ENCODE measurements at places on chromosomes 1 and 21.

DNA sequence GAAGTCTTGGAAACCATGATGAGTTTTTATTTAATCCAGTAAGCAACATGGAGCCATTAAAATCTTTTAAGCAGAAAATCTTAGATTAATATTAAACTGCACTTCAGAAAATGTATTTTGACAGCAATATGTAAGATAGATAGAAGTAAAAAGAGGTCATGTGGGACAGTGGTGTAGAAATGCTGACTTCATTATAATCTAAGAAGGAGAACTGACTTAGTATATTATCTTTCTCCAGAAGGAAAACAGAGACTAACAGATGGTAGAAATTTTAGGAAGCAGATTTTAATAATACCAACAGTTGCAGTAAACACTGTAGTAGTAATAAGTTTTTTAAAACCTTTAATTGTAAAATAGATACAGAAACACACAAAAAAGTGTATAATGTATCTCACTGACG, 272.9 kb downstream of the TPR start:
- DNase-seq, result no peak
- H3K27ac ChIP-seq, result no peak overlapping the region
- no peak overlapping the region for H3K4me3 ChIP-seq
- H3K36me3 ChIP-seq, result no peaks in the 10 kb centered on the region
- H3K4me1 ChIP-seq, result no peaks in the 10 kb centered on the region

- no peak for DNase-seq
- H3K27me3 ChIP-seq, result peaks cover 17% of the 10 kb centered on the region
- no peaks in the 10 kb centered on the region for H3K4me1 ChIP-seq
- H3K36me3 ChIP-seq, result no peaks in the 10 kb centered on the region
Measured at GRCh38 chr1:220884981-220885918, 6.0 kb downstream of the HLX start.

GRCh38 chr1:147522775-147523174, 18.5 kb upstream of the BCL9 start:
- no peaks in the 10 kb centered on the region for H3K27me3 ChIP-seq
- no peaks in the 10 kb centered on the region for H3K36me3 ChIP-seq
- no peak overlapping the region for H3K27ac ChIP-seq
- no peak overlapping the region for H3K4me3 ChIP-seq
- H3K4me1 ChIP-seq, result no peaks in the 10 kb centered on the region

GRCh38 chr1:37051346-37051745, 17.0 kb upstream of the GRIK3 start:
- no peaks in the 10 kb centered on the region for H3K36me3 ChIP-seq
- no peaks in the 10 kb centered on the region for H3K4me1 ChIP-seq
- no peak overlapping the region for H3K4me3 ChIP-seq

DNA sequence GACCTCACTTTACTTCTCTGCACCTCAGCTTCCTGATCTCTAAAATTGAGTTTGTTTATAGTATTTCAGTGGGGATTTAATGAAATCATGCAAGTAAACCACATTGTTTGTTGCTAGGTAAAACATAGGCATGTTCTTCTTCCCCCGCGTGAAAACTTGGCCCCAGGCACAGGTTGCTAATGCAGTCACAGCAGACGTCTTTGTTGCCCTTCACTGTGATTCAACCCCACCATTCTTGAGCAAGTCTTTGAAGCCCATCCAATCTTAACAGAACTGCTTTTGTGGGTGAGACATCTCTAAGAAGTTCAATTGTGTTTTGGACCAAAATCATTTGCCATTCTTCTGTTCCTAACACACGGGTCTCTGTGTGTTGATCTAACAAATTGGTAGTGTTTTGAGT, 185.5 kb downstream of the ZNF281 start:
- no peaks in the 10 kb centered on the region for H3K27me3 ChIP-seq
- H3K4me1 ChIP-seq, result peaks cover 7% of the 10 kb centered on the region

DNA sequence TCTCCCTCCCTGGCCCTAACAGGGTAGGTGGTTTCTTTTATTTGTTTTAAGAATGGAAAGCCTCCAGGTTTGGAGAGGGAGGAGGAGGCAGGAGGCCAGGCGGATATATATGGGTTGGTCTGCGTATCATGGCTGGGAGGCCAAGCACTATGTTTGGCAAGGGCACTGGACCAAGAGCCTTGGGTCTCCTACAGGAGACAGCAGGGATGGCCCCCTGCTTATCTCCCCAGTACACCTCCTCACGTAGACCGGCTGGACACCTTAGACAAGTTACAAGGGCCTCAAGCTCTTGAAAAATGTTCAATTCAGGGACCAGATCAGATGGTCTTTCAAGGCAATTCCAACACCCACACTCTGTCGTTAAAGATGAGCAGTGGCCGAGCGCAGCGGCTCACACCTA, 10.9 kb downstream of the SLC41A1 start:
- H3K4me1 ChIP-seq, result peaks cover 20% of the 10 kb centered on the region
- no peaks in the 10 kb centered on the region for H3K27me3 ChIP-seq
- no peak for DNase-seq
- H3K27ac ChIP-seq, result no peak overlapping the region
- no peak overlapping the region for H3K4me3 ChIP-seq

DNA sequence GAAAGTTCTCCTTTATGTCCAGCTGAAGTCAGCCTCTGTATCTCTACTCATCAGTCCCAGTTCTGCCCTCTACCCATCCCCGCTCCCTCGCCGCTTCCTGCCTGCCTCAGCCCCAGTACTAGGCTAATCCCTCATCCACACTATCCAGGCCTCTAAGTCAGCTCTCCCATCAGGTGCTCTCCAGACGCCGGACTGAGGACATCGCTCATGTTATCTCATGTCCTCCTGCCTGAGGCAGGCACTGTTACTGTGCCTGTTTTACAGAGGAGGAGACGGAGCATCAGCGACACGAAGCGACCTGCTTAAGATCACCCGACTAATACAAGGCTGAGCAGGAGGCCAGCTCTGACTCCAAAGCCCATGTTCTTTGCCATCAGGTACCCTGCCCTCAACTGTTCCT, 57.3 kb upstream of the RUNX3 start:
- H3K36me3 ChIP-seq, result no peaks in the 10 kb centered on the region
- H3K27ac ChIP-seq, result no peak overlapping the region
- H3K27me3 ChIP-seq, result no peaks in the 10 kb centered on the region
- peaks cover 51% of the 10 kb centered on the region for H3K4me1 ChIP-seq

DNA sequence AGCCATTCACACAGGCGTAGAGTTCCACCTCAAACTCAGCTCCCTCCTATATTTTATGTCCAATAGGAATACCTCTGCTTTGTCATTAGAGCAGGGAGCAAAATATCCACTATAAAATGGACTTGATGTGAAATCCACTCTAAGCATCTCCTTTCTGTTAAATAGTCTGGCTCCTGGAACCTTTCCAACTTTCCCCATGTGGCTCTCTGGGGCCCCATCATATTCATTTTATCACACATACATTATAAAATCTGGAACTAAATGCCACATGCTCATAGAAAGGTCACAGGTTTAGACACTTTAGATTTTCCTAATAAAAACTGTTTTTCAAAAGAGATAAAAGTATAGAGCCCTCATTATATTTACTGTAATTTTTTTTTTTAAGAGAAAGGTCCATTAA, 82.1 kb downstream of the PTPN14 start:
- no peaks in the 10 kb centered on the region for H3K36me3 ChIP-seq
- H3K4me1 ChIP-seq, result no peaks in the 10 kb centered on the region
- DNase-seq, result no peak
- no peak overlapping the region for H3K4me3 ChIP-seq
- no peak overlapping the region for H3K27ac ChIP-seq

- no peak overlapping the region for H3K4me3 ChIP-seq
- DNase-seq, result no peak
- no peak overlapping the region for H3K27ac ChIP-seq
Measured at GRCh38 chr1:94580367-94581115, 39.0 kb upstream of the F3 start.

- H3K4me1 ChIP-seq, result no peaks in the 10 kb centered on the region
- DNase-seq, result no peak
- no peak overlapping the region for H3K27ac ChIP-seq
- no peaks in the 10 kb centered on the region for H3K27me3 ChIP-seq
- no peaks in the 10 kb centered on the region for H3K36me3 ChIP-seq
Measured at GRCh38 chr1:232662910-232663309, 33.0 kb upstream of the SIPA1L2 start.

GRCh38 chr1:9084906-9085305, 15.5 kb upstream of the SLC2A5 start:
- no peak overlapping the region for H3K4me3 ChIP-seq
- no peak overlapping the region for H3K27ac ChIP-seq
- H3K36me3 ChIP-seq, result no peaks in the 10 kb centered on the region

DNA sequence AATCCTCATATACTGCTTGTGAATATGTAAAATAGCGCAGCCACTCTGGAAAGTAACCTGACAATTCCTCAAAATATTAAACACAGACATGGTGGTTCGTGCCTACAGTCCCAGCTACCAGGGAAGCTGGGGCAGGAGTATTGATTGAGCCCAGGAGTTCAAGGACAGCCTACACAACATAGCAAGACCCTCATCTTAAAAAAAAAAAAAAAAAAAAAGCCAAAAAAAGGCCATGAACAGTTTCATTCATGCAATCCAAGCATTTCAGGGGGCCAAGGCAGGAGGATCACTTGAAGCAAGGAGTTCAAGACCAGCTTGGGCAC, 4.6 kb downstream of the USP48 start:
- H3K4me3 ChIP-seq, result no peak overlapping the region
- H3K36me3 ChIP-seq, result no peaks in the 10 kb centered on the region
- H3K27me3 ChIP-seq, result no peaks in the 10 kb centered on the region
- H3K27ac ChIP-seq, result no peak overlapping the region
- peaks cover 19% of the 10 kb centered on the region for H3K4me1 ChIP-seq
- DNase-seq, result no peak

DNA sequence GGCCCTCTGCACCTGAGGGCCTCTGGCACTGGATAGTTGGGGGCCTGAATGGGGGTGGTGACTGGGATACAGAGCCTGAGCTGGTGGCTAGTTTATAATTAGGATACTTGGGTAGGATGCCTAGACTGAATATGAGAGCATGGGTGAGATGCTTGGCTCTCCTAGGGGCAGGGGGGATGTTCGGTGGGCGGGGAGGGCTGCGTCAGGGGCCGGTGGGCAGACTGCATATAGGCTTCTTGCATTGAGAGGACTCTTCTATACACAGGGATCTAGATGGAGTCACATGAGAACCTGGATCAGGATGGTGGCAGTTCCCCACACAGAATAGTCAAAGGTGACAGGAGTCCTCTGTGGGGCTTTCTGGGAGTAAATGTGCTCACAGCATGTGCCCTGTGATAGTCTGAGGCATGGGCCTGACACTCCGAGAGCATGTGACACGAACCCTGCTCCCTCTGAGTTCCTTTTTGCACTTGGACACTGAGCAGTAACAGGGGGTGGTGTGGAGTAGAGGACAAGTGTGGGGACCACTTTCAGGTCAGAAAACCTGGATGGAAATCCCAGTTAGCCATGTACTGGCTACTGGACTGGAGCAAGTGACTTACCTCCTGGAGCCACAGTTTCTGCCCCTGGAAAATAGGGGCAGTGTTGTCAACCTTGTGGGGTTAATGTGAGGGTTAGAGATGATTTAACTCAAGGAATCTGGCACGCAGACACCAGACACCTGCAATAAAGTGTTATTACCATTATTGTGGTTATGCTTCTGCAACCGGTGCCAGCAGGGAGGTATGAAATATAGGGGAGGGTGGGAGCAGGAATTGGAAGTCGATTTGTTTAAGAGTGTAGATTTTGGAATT, 2.2 kb downstream of the MAP7D1 start:
- DNase-seq, result no peak
- H3K4me3 ChIP-seq, result peak overlapping the region; percentile 91
- peaks cover 67% of the 10 kb centered on the region for H3K4me1 ChIP-seq
- H3K36me3 ChIP-seq, result no peaks in the 10 kb centered on the region

GRCh38 chr1:93828367-93828755, 50.6 kb downstream of the DNTTIP2 start:
- DNase-seq, result no peak
- H3K4me1 ChIP-seq, result no peaks in the 10 kb centered on the region
- no peaks in the 10 kb centered on the region for H3K27me3 ChIP-seq
- no peak overlapping the region for H3K4me3 ChIP-seq
- H3K36me3 ChIP-seq, result no peaks in the 10 kb centered on the region
- no peak overlapping the region for H3K27ac ChIP-seq

- no peaks in the 10 kb centered on the region for H3K27me3 ChIP-seq
- H3K4me3 ChIP-seq, result no peak overlapping the region
- H3K27ac ChIP-seq, result no peak overlapping the region
- no peaks in the 10 kb centered on the region for H3K36me3 ChIP-seq
- no peak for DNase-seq
Measured at GRCh38 chr1:72241397-72241796, 40.9 kb downstream of the NEGR1 start.

- H3K27ac ChIP-seq, result peak overlapping the region; percentile 94
- no peak overlapping the region for H3K4me3 ChIP-seq
- no peak for DNase-seq
- H3K36me3 ChIP-seq, result peaks cover 14% of the 10 kb centered on the region
- no peaks in the 10 kb centered on the region for H3K27me3 ChIP-seq
Measured at GRCh38 chr1:26281971-26282370, 2.1 kb downstream of the SH3BGRL3 start.

DNA sequence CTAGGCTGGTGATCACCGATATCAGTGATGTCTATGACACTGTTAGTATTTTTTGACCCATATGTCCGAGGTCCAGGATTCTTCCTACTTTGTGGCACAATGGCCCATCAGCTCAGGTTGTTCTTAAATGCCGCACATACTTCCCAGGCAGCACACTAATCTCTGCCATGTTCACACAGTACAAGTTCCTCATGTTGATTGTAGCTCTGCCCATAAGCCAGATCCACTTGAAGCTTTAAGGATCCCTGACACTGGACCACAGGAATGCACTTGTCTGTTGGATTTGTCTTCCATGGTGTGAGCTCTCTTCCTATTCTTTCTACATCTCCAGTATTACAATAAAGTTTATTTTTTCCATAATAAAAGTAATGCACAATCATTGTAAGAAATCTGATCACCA, 69.5 kb downstream of the DDX20 start:
- no peak overlapping the region for H3K4me3 ChIP-seq
- H3K36me3 ChIP-seq, result no peaks in the 10 kb centered on the region
- H3K4me1 ChIP-seq, result no peaks in the 10 kb centered on the region
- DNase-seq, result no peak

- H3K27me3 ChIP-seq, result no peaks in the 10 kb centered on the region
- H3K27ac ChIP-seq, result peak overlapping the region; percentile 61
- peak; percentile 13 for DNase-seq
- peak overlapping the region; percentile 72 for H3K4me3 ChIP-seq
- H3K4me1 ChIP-seq, result peaks cover 21% of the 10 kb centered on the region
Measured at GRCh38 chr1:33349081-33349759, 28.3 kb upstream of the A3GALT2 start.

Measured in effector memory CD4-positive, alpha-beta T cell (primary cell).